Stimulated activated CD4-positive, alpha-beta T cell treated with anti-CD3 and anti-CD28 coated beads, Interleukin-1b, Interleukin-23, amount 100 ng/mL, for 1 hour (primary cell): ENCODE measurements at places on chromosomes 1 and 21.

DNA sequence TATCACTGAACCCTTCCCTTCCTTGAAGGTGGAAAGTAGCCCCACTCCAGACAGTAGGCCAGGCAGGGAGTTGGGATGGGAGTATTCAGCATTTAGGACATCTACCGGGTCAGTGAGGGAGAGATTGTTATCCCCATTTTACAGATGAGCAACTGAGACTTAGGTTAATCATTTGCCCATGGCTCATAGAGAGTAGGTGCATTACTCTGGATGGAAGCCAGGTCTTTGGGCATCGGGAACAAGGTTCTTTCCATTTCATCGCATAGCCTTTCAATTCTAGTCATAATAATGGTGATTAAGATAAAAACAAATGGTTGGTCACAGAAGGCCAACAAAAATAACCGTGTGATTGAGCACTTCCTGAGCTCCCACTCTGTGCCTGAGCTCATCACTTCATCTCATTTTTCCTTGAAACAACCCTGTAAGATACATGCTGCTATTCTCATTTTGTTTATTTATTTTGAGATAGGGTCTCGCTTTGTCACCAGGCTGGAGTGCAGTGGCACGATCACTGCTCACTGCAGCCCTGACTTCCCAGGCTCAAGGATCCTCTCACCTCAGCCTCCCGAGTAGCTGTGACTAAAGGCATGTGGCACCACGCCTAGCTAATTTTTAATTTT, 64.8 kb downstream of the NAV1 start:
- DNase-seq = no peak

DNA sequence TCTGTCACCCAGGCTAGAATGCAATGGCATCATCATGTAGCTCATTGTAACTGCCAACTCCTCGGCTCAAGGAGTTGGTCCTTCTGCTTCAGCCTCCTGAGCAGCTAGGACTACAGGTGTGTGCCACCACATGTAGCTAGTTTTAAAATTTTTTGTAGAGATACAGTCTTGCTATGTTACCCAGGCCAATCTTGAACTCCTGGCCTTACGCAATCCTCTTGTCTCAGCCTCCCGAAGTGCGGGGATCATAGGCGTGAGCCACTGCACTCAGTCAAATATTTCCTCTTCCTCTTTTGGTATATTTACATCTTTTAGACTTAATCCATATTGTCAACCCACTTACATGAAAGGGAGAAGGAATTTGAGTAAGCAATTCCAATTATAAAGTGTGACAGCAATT, 121.1 kb downstream of the EVI5 start:
- DNase-seq = no peak

DNA sequence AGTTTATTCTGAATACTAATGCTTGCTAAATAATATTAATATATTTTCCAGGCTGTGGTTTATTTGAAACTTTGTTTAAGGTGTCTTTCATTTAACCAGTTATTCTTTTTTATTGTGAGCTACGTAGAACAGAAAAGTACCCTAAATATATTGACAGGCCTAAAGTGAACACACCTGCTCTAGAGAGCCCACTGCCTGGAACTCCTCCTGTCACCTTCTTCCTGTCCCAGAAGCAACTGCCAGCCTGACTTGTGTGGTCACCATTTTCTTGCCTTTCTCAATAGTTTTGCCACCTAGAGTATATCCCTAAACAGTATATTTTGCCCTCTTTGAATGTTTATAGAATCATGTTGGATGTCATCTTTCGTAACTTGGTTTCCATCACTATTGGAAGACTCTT, 48.5 kb downstream of the SCCPDH start:
- DNase-seq = no peak

GRCh38 chr1:192588546-192588945, 13.0 kb downstream of the RGS1 start:
- no peak for DNase-seq

DNA sequence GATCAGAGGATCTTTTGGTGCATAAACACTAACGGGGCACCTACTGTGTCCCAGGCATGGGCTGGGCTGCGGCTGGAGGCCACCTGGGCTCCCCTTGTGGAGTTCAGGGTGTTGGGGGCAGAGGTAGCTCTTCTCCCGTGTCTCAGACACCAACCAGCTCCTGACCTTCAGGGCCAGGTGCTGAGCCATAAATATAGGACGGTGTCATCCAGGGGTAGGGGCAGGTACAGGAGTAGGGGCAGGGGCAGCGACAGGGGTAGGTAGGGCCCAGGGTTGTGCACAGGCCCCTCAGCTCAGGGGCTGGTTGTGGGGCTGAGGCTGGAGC, 18.0 kb upstream of the LRRC3 start:
- DNase-seq = no peak

GRCh38 chr1:6033986-6034749, 11.5 kb upstream of the KCNAB2 start:
- no peak for DNase-seq

DNA sequence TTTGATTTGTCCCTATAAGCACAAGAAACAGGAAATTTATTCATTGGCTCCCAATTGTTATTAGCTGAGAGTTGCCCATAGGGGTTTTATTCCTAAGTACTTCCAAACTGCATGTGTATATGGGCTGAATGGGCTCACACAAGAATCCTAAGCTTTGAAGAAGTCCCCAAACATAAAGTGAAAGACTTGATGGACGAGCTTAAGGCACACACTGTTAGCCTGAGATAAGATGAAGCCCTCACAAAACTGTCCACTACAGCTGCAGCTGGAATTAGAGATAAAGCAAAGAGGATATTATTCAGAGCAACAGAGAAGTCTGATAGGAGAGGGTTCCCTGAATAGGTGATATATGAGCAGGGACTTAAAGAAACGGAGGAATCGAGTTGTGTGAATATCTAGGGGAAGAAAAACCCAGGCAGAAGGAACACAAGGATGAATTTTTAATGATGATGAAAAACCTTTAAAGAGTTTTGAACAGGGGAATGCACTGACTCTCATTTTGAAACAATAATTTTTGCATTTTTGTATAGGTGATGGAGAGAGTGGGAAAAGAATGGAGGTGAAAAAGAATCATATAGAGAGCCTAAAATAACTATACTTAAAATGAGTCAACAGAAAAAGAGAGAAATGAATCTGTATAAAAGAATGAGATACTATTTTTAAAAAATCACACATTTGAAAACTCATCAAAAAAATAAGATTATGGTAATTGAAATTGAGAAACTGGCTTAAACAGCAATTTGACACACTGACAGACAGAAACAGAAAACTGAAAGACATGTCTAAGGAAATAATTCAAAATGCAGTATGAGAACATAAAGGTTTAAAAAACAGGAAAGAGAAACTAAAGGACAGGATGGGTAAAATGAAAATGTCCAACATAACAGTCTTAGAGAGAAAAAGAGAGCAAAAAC, 133.6 kb upstream of the POGK start:
- DNase-seq = no peak

- DNase-seq = no peak
Observed at GRCh38 chr1:24886241-24886640, 43.8 kb downstream of the RUNX3 start.

DNA sequence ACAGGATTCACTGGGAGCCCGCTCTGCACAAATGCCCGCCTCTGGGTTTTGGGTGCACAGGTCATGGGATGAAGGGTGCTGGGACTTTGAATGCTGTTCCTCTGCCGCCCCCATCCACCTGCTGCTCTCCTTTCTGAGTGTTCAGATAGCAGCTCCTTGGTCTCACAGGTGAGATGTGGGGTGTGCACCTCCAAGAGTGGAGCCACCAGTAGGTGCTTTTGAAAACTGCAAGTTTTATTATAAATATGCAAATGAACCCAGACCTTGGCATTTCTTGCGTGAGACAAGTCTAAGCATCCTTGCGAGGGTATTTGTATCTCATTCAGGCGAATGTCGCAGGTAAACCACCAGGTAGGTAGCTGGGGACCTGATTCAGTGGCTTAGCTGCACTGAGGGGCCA, 30.2 kb downstream of the OBSCN start:
- DNase-seq = no peak

GRCh38 chr1:193068013-193068412, 8.6 kb downstream of the RO60 start:
- no peak for DNase-seq

DNA sequence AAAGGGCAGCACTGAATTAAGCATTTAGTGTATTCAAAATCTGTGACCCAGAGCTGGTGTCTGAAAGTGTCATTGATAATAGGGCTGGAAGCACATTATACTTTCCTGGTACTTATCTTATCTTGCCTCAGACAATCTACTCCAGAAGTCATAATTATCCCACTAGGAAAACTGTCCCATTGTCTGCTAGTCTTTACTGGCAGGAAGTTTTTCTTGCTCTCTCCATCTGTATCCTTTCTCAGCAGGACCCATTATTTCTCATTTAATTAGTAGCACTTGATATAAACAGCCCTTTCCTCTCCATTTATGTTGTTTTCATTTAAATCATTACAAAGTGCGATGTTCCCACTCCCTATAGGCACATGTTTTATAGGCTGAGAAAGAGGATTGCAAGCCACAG, 36.5 kb upstream of the BARHL2 start:
- DNase-seq = no peak

DNA sequence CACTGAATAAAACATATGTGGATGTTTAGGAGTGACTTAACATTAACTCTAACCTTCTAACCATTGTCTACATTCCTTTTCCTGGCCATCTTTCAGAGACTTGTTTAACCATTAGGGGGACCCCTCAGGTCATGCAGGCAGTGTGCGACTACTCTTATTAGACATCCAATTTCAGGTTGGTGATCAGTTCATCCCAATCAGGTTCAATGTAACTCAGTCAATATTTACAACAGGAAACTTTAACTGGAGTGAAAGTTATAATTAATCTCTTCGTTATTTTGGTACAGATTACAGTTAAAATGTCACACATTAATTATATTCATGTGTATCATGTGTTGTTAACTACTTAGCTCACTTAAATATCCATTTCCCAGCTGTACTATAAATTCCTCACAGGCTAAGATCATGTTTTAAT, 68.8 kb upstream of the RGS1 start:
- no peak for DNase-seq

GRCh38 chr1:212981571-212982328, 31.4 kb downstream of the VASH2 start:
- no peak for DNase-seq

GRCh38 chr1:64161357-64161941, 42.0 kb upstream of the UBE2U start:
- DNase-seq = no peak

DNA sequence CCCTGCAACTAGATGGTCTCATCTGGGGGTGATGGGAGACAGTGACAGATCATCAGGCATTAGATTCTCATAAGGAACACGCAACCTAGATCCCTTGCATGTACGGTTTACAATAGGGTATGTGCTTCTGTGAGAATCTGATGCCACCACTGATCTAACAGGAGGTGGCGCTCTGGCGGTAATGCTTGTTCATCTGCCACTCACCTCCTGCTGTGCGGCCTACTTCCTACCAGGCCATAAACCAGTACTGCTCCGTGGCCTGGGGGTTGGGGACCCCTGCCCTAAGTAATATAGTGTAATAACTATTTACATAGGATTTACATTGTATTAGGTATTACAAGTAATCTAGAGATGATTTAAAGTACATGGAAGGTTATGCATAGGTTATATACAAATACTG, 134.9 kb downstream of the CLEC20A start:
- DNase-seq = no peak

DNA sequence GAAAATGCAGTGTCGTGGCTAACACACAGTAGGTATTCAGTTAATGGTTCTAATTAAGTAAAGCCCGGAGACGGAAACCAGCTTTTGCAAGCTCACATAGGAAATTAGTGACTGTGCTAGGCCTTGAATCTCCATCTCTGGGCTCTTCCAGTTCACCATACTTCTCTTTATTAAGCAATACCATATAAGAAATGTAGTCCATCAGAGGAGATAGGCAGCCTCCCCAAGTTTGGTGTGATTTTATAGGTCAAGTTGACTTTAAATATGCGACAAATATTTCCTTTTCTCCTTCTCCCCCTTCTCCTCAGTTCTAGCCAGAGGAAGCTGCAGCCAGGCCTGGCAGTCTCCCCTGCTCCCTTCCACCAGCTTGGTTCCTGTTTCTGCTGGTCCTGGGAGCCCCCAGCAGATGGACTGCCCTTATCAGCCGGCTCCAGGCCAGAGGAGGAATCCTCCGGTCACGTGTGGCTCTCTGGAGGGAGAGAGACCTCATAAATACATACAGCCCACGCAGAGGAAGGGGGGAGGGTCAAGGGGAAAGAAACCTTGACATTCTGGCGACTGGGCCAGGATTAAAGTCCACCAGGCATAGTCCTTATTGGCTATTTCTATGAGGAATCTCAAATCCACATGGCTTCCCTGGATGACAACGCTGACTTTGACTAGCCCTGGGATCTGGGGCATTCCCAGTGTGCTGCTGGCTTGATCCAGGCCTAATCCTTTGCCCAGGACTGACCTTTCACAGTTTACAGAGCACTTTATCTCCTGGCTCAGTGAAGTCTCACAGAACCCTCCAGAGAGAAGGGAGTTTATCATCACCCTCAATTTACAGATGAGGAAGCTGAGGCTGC, 115.1 kb upstream of the JUN start:
- no peak for DNase-seq

GRCh38 chr1:219347921-219348391, 174.3 kb downstream of the LYPLAL1 start:
- DNase-seq = no peak

GRCh38 chr1:34396042-34396441, 219.3 kb downstream of the C1orf94 start:
- DNase-seq = no peak

DNA sequence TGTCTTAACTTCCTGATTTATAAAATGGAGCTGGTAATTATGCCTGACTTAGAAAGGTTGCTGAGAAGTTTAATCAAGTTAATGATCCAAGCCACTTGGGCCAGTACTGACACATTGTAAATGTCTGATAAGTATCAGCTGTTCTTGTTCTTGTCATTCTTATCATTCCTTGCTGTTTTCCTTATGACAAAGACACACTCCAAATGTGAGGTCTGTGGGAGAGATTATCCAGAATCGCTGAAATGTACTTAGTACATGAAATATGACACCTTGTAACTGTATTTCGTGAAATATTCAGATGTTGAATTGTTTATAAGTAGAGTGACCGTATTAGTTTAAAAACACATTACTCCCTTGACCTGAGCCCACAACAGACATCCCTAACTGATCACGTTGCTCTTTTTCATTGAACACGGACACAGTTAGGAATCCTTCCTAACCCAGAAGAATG, 6.1 kb downstream of the AADACL4 start:
- DNase-seq = no peak

DNA sequence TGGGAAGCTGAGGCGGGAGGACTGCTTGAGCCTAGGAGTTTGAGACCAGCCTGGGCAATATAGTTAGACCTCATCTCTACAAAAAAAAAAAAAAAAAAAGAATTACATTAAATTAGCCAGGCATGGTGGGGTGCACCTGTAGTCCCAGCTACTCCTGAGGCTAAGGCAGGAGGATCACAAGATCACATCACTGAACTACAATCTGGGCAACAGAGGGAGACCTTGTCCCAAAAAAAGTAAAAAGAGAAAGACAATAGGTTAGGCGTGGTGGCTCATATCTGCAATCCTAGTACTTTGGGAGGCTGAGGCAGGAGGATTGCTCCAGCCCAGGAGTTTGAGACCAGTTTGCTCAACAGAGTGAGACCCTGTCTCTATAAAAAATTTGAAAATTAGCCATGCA, 130.3 kb downstream of the TIAM1 start:
- no peak for DNase-seq
